K562 (cell line): ENCODE measurements at places on chromosomes 16 and 17. TPM values are rescaled to one million over a fixed set of nuclear protein-coding genes. Genes with fewer than 3 reads are reported as not detected.

The PRR11 gene
- 32.7 and 44.3 TPM in 2 replicates for polyA plus RNA-seq

The SOCS3 gene
- polyA plus RNA-seq = 17.5 and 21.9 TPM in 2 replicates

The OTOP3 gene
- not detected in 2 replicates for polyA plus RNA-seq

DNA sequence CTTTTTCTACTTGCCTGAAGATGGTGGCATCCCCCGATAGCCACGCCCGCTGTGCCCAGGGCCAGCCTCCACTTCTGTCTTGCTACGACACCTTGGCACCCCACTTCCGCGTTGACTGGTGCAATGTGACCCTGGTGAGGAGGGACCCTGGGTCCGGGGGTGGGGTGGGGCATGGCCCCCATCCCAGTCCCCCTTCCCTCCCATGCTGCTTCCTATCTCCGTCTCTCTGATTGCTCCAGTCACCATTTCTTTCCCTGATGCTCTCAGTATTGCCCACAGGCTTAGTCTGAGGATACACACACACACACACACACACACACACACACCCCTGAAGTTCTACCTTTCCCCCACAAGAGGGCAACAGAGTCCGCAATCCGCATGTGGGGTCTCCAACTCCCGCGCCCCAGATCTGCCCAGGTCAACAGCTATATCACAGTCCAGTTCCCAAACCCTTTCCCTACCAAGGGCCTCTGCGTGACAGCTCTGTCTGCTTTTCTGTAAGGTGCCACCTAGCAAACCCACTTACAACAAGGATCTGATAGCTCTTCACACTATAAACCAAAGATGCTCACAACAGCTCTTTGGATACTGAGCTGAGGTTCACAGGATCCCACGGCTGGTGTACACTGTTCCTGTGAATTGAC, 3.4 kb downstream of the SGCA start:
- no peaks in the 10 kb centered on the region for H3K36me3 ChIP-seq
- no peak overlapping the region for H3K4me3 ChIP-seq
- peak; percentile 76 for DNase-seq

DNA sequence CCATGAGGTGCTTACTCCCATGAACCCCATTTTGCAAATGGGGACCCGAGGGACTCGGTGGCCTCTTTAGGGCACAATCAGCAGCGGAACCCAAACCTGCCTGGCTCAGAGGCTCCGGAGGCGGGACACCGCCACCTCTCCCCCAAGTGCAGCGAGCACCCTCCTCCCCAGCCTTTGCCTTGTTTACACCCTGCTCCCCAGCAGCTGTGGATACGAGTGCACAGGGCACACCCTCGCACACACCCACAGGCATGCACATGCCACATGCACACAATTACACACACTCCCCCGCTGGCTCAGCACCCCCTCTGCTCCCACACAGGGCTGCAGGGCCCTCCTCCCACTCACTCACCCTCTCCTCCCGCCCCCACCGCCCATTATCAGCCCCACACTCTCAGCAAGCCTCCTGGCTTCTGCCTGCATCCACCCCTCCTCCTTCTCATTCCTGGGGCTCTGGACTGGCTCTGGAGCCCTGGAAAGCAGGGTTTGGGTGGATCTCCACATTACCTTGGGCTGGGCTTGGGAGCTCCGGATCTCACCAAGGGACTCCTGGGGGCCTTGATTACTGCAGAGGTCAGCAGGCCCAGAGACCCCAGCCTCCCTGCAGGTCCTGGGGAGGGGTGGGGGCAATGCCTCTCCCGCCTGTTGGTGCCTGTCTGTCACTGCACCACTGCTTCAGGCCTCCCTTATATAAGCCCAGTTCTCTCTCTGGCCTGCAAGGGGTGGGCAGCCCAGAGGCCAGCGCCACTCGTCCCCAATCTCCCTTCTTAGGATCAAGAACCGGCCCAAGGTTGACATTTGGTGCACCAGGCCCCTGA, 6.4 kb downstream of the PDK2 start:
- no peaks in the 10 kb centered on the region for H3K36me3 ChIP-seq
- peaks cover 27% of the 10 kb centered on the region for H3K4me1 ChIP-seq
- no peak overlapping the region for H3K4me3 ChIP-seq
- peak; percentile 76 for DNase-seq
- H3K27ac ChIP-seq = no peak overlapping the region
- H3K27me3 ChIP-seq = peaks cover 4% of the 10 kb centered on the region; the same call in 1 of the 3 replicates

DNA sequence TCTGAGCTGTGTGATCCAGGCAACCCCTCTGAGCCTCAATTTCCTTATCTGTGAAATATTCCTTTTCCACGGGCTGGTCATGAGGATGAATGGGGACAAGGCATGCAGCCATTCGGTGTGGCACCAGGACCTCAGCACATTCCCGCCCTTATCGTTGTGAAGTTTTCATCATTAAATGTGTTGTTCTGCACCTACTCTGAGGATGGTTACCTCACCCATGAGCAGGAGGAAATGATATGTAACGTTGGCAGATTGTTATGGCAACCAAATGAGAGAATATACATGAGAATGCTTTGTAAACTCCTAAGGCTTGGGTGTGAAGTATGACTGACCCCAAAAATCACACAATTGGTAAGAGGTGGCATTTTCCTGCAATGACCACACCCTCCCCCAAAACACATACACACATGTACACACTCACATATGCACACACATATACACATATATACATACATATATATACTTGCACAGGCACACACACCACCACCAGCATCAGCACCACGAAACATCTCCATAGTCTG, 39.5 kb downstream of the SMARCE1 start:
- H3K36me3 ChIP-seq = no peaks in the 10 kb centered on the region
- H3K4me3 ChIP-seq = no peak overlapping the region
- H3K27ac ChIP-seq = no peak overlapping the region
- peaks cover 36% of the 10 kb centered on the region for H3K27me3 ChIP-seq
- no peak for DNase-seq

GRCh38 chr16:81531419-81531821, 86.8 kb downstream of the CMIP start:
- peaks cover 23% of the 10 kb centered on the region for H3K4me1 ChIP-seq
- H3K27ac ChIP-seq = no peak overlapping the region
